Right ventricle myocardium superior (tissue), 1 donor: ENCODE measurements at places on chromosomes 3 and 15. TPM values are rescaled to one million over a fixed set of nuclear protein-coding genes. Genes with fewer than 3 reads are reported as not detected.

DNA sequence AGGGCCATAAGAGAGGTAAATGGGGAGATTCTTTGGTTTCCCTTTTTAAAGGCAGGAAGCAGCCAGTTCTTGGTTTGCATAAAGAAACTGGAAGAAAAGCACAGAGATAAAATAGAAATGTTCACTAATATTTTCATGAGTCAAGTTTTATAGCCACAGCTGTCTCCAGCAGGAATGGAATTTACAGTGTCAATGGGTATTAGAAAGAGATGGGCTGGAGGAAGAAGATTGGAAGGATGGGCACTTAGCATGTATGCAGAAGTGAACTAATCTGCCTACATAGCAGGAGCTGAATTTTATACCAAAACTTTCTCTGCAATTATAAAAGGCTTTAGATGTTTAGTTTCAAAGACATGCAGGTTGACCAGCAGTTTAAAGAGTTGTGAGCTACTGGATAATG lies 521.9 kb upstream of the GOLIM4 start:
- no peak for DNase-seq

Gene MIX23
- 25.0 TPM for total RNA-seq

Gene UACA
- 27.9 TPM for total RNA-seq

Gene TEX55
- not detected for total RNA-seq

DNA sequence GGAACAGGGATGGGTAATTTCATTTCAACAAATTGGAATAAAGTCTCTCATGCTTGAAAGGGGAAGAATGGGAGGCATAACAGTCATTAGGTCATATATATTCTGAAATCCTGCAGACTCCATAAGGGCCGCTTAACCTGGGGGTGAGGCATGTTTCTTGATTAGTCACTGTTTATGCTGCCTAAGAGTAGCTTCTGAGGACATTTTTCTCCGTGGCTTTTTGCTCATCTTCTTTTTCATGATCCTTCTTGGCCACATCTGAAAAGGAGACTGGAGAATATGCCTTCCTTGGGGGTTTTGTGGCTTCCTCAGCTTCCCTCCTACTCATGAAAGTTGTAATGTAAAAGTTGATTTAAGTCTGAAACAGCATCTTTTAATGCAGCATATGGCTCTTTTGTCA lies 20.0 kb upstream of the CFAP20DC start:
- DNase-seq: no peak

GRCh38 chr3:151307131-151307530 lies 9.5 kb downstream of the GPR87 start:
- no peak for DNase-seq

- peak; percentile 84 for DNase-seq
Measured at GRCh38 chr3:55484801-55485791, 2.0 kb downstream of the WNT5A start.

- DNase-seq: no peak
Measured at GRCh38 chr15:22257047-22258008, 177.0 kb downstream of the OR4M2 start.

DNA sequence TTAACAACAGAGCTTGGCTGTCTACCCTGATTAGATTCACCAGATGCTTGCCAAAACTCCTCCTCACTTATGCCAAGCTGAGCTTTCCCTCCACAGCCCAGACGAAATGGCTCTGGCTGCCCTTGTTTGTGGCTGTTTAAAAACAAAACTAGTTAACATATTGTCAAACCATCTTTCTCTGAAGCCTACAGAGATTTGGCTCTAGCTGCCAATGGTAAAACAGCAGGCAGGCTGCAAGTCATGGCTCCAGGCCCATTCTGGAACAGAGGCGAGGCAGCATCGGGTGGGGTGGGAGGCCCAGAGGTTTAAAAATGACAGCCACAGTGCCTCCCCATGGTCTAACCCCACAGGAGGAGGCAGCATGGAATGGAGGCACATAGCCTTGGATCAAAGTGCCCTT lies 75.9 kb downstream of the SCN5A start:
- no peak for DNase-seq

DNA sequence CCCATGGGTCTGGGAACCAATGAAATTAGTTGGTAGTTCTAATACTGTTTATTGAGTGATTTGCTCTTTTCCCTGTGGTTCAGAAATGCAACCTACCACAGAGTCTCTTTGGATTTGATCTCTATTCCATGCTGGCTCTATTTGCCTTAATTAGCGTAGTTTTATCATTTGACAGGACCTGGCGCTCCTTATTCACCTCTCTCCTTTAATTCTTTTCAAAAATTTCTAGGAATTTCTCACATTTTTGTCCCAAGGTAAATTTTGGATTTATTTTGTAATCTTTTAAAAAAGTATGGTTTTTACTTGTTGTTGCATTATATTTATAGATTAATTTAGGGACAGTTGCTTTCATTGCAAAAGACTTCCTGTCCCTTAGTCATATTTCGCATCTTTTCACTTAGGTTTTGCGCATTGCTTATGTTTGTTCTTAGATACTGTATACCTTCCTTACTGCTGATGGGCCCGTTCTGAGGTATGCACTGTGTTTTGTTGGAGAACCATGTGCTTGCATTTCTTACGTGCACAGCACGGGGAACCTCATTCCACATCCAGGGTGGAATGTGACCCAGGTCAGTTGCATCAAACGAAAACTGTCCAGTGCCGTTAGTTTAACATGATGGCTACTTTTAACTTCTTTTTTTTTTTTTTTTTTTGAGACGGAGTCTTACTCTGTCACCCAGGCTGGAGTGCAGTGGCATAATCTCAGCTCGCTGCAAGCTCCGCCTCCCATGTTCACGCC lies 27.0 kb downstream of the SENP5 start:
- no peak for DNase-seq

GRCh38 chr3:127152684-127153505 lies 40.0 kb upstream of the PRR23E start:
- DNase-seq: no peak

Gene GNAT1
- total RNA-seq: not detected

Gene PATL2
- total RNA-seq: 3.2 TPM

Gene SLC24A5
- not detected for total RNA-seq

GRCh38 chr15:28252831-28253230 lies 69.1 kb downstream of the HERC2 start:
- DNase-seq: no peak

Gene SSUH2
- total RNA-seq: 1.00 TPM

Gene MSL2
- 20.1 TPM for total RNA-seq

- DNase-seq: no peak
Measured at GRCh38 chr15:89125088-89125826, 37.0 kb downstream of the ABHD2 start.

Gene SLC2A2
- not detected for total RNA-seq

- no peak for DNase-seq
Measured at GRCh38 chr3:155984791-155985417, 114.5 kb downstream of the GMPS start.

DNA sequence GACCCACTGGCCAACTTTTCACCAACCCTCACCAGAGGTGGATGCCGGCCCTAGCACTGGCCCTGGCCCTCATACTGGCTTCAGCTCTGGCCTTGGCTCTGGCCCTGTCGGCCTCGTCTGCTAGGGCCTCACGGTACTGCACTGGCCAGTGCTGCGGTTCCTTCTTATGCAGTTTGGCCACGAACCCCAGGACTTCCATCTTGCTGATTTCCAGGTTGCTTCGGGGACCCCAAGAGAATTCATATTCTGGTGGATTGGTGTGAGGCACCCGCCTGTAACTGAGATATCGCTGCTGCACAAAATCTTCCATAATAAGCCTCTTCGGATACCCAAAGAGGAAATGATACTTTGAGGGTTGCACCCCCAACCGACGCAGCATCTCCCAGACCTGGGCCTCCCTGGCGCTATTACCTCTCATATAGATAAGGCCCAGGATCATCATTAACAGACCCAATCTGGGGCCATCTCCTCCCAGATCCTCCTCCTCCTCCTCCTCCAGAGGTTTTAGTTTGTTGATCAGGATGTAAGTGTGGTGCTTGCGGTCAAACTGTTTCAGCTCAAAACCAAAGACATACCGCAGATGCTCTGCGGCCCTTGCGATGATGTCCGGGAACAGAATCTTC lies 883 bp downstream of the MAGEF1 start:
- no peak for DNase-seq

DNA sequence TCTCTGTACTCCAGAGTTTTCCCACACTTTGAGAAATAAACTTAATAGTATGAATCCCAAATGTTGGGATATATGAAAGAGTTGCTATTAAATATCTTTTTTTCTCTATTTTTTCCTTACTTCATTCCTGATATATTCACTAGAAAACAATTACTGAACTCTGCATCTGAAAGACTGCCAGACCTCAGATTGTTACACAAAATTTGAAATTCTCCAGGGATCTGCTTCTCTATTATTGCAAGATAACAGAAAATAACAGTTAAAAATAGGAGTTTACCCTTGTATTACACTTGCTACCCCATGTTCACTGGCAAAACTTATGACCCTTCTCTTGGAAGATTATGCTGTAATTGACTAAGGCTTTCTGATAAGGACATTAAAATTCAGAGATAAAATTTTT lies 11.7 kb upstream of the P3H2 start:
- no peak for DNase-seq

Gene TERC
- total RNA-seq: 1.5 TPM

DNA sequence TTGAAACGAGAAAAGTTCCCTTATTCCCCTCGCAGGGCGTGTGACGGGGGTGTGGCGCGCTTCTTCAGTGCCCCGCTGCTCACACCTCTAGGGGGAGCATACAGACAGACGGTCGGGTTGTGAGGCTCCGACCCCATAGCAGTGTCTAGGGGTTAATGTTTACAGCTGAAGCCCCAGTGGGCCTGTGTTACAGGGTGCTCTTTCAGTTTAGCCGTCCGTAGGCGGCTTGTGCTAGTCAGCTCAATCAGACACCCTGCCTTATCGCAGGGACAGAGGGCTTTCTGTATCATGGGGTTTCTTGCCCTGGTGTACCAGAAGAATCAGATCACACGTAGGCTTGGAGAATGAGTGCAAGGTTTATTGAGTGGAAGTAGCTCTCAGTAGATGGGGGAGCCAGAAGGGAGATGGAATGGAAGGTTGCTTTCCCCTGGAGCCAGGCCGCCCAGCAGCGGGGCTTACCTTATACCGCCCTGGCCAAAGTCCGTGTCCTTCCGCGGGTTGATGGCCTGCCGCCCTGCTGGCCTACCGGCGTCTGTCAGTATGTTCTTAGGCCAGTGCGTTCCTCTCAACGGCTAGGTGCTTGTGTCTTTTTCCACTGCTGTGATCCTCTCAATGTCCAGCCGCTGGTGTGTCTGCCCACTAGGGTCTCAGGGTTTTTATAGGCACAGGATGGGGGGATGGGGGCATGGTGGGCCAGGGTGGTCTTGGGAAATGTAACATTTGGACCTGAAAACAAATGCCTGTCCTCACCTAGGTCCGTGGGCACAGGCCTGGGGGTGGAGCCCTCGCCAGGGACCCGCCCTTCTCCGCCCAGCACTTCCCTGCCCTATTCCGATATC lies 32.2 kb upstream of the ACP3 start:
- peak; percentile 50 for DNase-seq

GRCh38 chr3:156657862-156658731 lies 16.3 kb upstream of the TIPARP start:
- DNase-seq: no peak

DNA sequence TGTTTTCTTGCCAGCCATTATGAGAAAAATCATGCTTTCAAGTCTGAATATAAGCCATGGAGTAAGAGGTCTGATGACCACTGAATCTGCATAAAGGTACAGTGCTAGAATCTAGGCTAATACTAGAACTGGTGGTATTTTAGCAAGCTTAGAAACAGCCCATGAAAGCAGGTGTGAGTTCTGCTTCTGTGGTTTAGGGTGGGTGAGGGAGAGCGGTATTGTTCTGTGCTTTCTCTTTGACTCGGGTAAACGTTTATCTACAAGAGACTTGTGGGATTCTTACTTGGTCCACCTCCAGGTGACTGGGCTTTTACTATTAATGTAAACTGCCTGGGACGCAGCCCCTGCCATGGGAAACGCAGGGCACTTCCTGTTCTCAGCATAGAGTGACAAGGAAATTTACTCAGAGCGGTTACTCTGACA lies 55.2 kb downstream of the PGPEP1L start:
- DNase-seq: no peak

Gene GPR15
- total RNA-seq: not detected

Gene KCNAB1
- 3.0 TPM for total RNA-seq

Gene GOLGA8T
- total RNA-seq: not detected

DNA sequence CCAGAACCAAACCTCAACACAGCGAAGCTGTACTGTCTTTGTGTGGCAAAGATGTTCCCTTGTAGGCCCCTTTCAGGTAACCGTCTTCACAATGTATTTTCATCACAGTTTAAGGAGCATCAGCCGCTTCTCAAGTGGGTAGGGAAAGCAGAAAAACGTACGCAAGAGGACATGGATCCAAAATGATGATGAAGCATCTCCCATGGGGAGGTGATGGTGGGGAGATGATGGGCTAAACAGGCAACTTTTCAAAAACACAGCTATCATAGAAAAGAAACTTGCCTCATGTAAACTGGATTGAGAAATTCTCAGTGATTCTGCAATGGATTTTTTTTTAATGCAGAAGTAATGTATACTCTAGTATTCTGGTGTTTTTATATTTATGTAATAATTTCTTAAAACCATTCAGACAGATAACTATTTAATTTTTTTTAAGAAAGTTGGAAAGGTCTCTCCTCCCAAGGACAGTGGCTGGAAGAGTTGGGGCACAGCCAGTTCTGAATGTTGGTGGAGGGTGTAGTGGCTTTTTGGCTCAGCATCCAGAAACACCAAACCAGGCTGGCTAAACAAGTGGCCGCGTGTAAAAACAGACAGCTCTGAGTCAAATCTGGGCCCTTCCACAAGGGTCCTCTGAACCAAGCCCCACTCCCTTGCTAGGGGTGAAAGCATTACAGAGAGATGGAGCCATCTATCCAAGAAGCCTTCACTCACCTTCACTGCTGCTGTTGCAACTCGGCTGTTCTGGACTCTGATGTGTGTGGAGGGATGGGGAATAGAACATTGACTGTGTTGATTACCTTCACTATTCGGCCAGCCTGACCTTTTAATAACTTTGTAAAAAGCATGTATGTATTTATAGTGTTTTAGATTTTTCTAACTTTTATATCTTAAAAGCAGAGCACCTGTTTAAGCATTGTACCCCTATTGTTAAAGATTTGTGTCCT lies 60.0 kb downstream of the AAGAB start:
- DNase-seq: no peak

GRCh38 chr3:63862804-63863149 lies 828 bp downstream of the THOC7 start:
- DNase-seq: no peak

Gene ZBBX
- not detected for total RNA-seq

Gene RSL24D1
- total RNA-seq: 39.6 TPM

DNA sequence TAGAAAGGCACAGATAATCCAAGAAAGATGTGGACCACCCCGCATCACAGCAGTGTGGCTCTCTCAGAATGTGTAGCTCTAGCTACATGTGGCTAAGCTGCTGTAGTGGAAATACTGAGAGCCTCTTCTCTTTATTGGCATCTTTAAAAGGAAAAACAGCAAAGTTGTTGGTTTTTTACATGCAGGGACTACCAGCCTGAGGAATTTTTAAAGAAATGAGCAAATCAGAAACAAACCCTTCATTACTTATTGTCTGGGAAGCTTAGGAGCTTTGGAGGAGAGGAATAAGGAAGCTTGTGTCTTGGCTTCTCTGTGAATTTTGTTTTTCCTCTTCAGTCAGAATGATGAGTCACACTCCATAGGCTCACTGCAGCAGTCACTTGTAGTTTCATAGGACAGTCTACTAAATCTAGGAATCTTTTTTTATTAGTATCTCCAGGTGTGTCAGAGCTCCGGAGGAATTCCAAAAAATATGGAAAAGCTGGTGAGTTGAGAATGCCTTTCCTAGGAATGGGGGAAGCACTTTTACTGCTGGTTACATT lies 27.5 kb downstream of the POLG start:
- DNase-seq: no peak

- DNase-seq: no peak
Measured at GRCh38 chr15:57618325-57618724, 26.6 kb downstream of the MYZAP start.

Gene IL16
- total RNA-seq: 2.7 TPM
